ENCODE measurements at places on chromosomes 16 and 17. TPM values are rescaled to one million over a fixed set of nuclear protein-coding genes. Genes with fewer than 3 reads are reported as not detected.

ARHGDIG gene
- 6.0 TPM for total RNA-seq

KRTAP4-4 gene
- total RNA-seq, result not detected

MRPL45 gene
- 46.3 TPM for total RNA-seq

CLEC18A gene
- total RNA-seq, result 4.1 TPM

HBA1 gene
- total RNA-seq, result not detected

CCL4 gene
- not detected for total RNA-seq

PIK3R5 gene
- 0.50 TPM for total RNA-seq

HIGD1B gene
- total RNA-seq, result not detected

CA7 gene
- total RNA-seq, result not detected

TSPAN10 gene
- 4.0 TPM for total RNA-seq

DNA sequence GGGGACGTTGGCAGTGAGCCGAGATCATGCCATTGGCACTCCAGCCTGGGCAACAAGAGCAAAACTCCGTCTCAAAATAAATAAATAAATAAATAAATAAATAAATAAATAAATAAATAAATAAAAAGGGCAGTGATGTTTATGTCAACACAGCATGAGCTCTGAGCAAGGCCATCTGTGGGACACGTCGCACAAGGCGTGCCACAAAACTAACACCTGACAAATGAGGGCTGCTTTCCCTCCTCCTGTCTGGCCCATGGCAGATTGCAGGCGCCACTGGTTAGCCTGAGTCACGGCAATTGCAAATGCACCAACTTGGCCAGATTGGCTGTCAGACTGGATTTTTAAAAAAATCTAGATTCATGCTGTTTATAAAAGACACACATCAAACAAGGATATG is 25.9 kb upstream of the SPNS3 start:
- no peak for DNase-seq

DNA sequence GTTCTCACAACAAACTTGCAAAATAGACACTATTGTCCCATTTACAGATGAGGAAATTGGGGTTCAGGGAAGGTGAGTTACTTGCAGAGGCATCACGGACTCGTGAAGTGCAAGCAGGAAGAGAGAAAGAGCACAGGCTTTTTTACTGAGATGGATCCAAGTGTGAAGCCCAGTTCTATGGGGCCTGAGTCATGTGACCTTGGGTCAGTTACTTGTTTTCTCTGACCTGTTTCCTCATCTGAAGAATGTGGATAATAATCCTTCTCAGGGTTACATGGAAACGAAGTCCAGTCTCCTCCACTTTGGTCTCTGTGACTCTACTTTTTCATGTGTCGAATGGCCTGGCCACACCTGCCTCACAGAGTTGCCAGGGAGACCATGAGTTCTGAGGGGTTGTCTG is 134.4 kb downstream of the SPACA3 start:
- no peak for DNase-seq

DNA sequence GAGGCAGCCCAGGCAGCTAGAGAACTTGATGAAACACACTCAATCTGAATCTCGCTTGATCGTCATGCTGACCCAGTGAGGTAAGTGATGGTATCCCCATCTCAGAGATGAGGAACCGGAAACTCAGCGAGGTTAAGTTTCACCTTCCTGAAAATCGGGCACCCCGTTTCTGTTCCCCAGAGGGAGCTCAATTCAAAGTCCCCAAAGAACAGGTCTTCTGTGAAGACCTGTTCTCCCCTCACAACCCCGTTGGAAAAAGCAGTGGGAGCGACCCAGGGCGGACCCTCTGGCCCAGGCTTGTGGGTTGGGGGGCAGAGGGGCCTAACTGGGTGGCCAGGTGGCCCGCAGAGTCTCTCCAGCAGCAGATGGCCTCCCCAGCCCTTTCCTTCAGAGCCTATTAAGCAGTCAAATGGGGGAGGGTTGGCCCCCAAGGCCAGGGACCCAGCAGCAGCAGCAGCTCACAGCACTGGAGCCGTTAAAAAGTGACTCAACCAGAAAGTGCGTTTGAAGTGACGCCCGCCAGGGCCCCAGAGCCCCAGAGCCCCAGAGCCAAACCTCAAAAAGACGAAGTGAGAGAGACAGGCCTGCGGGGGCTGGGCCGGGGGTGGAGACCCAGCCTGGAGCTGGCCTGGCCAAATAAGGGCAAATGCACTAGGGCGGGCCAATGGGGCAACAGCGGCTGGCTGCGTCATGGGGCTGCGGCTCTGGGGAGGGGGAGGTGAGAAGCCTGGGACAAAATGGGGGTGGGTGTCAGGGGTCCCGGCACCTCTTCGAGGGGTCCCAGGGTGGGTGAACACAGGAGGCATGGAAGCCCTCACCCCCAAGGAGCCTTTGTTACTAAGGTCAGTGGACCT is 9.2 kb upstream of the TSPOAP1 start:
- no peak for DNase-seq

DNA sequence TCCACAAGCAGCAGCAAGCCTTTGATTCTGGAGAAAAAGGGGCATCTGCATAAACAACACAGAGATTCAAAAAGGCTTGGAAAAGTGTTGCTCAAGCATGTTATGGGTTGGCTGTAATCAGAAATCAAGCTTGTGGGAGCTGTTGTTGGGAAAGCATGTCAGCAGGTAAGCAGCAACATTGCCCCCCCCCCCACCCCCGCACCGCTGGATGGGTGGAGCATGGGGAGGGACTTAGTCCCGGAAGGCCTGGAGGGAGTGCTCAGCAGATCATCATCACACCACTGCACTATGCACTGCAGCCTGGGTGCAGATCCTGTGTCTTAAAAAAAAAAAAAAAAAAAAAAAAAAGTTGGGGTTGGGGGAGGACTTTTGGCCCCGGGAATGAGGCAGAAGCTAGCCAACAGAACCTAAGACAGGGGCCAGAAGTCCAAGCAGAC is 16.8 kb upstream of the AKAP1 start:
- no peak for DNase-seq

DNA sequence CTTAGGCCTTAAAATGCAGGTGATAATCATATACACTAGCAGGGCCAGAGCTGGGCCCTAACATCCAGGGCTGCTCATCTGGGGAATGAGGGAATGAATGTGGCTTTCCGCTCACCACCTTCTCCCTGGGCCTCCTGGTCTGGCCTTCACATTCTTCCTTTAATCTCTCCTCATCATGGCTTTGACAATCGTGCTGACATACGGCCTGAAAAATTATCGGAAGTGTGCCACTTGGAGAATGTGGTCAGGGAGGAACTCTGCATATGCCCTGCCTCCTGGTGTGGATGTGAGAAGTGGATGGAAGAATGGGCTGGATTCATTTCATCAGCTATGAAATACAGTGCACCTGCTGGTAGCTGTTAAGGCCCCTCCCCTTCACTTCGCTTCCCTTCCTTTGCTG is 2.4 kb downstream of the WSCD1 start:
- no peak for DNase-seq

DNA sequence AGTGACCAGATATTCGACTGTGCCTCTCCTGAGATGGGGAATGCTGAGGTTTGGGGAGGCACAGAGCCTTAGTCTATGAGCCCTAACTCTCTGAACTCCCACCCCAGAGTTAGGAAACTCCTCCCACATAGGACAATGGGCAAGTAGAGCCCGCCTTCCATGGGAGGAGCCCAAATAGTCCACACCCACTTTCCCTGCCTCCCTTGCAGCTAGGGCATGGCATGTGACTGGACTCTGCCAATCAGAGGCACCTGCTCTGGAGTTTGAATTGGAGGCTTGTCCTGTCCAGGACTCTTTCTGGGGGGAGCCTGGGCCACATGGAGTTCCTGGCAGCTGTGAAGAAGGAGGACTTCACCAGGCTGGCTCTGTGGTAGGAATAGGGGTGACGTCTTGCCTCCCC is 48.4 kb downstream of the SOCS1 start:
- no peak for DNase-seq

DNA sequence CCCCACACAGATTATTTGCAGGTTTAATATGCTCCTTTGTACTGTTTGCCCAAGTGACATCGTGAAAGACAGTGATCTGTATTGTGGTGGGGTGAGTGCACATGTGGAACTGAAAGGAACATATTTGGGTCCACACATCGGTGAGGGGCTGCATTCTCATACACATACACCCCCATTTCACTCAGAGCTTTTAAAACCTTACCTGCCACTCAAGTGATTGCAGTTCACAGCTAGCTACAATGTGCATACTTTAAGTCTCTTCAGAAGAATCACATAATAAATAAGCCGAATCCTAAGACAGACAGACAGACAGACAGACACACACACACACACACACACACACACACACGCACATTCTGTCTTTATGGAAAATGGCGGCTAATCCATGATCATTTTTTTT is 102.6 kb downstream of the AATF start:
- no peak for DNase-seq

DNA sequence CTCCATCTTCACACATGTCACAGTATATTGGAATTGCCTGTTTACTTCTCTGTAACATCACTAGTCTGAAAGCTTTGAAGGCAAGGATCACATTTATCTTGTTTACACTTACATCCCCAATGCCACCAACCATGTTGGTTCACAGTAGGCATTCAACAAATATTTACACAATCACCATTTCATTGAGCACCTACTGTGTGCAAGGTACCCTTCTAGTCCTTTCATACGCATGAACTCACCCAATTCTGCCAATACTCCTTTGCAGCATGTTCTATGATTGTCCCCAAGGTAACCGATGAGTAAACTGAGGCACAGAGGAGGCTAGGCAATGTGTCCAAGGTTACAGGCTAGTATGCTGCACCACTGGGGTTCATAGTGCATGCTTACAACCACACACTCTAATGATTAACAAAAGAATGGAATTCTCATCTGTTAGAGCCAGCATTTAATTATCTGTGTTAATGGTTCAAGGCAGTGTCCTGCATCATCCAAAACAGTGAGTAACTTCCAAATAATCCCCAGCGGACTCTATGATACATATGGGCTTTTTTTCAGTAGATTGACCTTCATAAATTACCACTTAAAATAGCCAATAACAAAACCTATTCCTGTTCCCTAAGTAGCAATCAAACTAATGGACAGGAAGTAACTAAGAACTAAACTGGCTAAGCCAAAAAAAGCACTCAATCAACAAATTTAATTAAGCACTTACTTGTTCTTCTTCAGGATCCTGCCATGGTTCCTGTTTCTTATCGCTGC is 364.5 kb upstream of the XYLT1 start:
- no peak for DNase-seq

GRCh38 chr16:86018487-86018886 is 119.5 kb downstream of the IRF8 start:
- DNase-seq, result no peak

- DNase-seq, result no peak
Observed at GRCh38 chr17:75155191-75155601, 884 bp upstream of the JPT1 start.

DNA sequence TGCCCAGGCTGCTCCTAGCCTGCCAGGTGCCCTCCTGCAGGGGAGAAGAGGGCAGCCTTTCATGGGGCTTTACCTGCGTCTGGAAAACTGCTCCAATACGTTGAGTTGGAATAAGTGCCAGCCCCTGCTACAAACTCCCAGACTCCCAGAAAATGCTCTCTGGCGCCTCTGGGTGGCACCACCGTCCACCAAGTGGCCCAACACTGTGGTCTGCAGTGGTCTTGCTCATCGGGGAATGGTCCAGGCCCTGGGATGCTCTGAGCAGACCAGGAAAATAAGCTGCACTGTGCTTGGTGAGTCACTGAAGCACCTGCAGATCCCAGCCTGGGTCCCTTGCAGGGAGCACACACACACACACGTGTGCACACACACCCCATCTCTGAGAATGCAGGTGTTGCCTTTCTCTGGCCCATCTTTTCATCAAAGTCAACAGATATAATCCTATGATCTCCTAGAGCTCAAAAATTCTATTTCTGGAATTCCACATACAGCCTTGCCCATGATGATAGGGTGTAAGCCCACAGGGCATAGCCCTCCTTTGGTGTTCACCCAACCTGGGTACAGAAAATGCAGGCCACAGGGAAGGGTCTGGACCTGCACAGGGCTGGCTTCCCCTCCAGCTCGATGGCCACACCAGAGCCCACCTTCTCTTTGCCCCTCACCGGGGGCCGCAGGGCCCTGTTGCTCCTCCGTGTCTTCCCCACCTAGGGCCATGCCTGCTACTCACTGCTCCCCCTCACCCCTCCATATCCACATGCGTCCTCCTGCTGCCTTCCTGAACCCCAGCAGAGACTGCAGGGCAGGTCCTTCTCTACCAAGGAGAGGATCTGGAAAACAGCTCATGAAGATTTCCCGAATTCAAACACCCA is 20.5 kb downstream of the CDIP1 start:
- peak; percentile 39 for DNase-seq

DNA sequence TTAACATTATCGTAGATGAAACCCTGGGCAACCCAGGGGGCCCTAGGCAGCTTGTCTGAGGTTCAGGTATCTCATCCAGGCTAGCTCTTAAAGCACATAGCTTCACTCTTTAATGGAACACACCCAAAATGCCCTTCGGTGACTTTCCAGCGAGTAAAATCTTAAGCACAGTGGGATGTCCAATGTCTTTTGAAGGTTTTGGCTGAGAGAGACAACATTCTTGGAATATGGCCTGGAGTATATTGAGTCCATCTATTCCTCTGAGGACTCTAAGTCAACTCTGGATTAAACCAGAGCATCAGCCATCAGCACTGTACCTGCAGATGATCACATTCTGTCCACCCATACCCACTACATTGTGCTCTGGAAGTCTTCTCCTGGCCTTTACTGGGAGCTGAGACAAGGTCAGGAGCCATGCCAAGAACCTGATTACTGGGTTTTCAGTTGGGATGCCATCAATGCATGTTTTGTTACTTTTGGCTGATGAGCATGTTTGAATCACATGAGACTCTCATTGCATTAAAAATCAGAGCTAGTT is 63.4 kb upstream of the CDH11 start:
- no peak for DNase-seq

DNA sequence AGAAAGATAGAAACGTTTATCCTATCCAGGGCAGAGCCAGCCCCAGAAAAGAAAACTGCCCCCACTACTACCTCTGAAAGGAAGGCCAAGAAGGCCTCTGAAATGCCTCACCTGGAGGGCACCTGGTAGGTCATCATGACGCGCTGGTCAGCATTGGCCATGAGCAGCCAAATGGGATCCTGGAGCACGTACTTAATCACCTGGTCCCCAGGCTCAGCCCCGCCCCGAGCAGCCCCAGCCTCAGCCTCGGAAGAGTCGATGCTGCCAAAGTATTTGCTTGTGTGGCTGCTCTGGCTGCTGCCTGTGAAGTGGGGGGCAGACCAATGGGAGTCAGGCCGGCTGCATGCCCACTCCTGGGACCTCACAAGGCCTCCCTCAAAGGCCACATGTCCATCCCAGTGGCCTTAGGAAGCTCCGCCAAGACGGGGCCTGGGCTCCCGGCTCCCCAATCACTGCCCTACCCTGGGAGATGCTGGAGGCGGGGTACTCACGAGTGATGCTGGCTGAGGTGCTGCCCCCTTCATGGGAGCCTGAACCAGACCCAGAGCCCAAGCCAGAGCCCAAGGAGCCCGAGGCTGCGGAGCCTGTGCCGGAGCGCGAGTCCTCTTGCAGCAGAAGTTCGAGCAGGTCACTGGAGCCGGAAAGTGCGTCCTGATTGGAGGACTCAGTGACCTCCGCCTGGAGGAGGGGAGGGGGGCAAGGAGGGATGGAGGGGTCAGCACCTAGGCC is 9.9 kb downstream of the PER1 start:
- no peak for DNase-seq

DNA sequence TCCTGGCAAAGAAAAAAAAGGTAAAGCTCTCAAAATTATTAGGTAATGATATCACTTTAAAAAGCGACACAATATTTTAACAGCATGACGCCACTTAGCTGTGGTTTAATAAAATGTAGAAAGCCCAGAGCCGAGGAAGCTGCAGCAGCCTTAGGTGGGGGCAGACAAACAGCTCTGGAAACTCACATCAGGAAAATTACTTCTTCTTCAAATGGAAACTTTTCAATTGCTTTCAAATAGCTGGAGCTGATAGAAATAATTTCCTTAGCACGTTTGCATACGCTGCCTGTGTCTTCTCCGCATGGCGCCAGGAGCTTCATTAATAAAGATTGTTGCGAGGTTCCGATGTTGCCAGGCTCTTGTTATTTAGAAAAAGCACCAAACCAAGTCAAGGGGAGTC is 835.3 kb upstream of the EEF2KMT start:
- no peak for DNase-seq
